ENCODE measurements at places on chromosomes 7 and 10.

GRCh38 chr10:47008769-47009168 is 97.5 kb downstream of the PTPN20 start:
- no peak for DNase-seq

DNA sequence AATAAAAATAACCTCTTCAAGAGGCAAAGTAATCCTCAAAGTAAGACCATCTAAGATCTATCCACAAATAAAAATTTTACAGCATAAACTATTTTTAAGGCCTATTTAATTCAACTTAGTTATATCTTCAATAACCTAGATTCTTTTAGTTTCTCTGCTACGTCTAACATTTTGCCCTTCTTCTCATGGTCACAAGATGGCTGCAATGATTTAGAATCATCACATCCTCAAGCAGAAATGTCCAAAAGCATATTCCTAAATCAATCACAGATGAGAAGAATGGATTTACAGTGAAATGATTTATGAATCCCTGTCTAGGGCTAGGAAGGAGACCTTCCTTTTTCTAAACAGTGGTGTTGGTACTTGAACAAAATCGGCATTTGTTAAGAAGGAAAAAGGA is 304.7 kb downstream of the ARHGAP12 start:
- no peak for DNase-seq

DNA sequence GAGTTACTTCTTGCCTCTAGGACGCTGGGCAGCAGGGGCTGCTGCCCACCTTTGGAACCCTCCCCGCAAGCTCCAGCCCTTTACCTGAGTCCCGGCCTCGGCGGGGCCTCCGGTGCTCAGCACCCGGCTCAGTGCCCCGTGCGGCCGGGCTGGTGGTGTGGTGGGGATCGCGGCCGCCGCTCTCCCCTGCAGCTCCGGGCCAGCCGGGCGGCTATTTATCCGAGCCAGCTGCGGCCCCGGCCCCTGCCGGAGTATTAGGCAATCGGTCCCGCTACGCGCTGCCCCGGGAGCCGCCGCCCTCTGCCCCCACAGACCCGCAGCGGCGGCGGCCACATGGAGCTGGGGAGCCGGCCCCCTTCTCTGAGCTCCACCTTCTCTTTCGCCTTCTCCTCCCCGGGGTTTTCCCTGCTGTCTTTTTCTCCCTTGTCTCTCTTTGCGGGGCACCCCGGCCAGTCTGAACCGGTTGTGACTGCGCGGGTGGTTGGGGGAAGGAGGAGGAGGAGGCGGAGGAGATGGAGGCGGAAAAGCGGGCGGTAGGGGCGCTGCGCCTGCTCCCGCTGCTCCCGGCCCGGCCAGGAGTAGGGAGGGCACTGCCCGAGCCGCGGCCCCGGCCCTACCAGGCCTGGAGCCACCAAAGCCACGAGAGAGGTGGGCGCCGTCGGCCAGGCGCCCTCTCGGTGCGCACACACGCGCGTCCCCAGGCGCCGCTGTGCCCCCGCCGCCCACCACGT is at the start of gene SLC16A9:
TSS of gene SLC16A9 (minus strand) at position 456 of the 731 bp plus-strand sequence. CDS start 25,559 bp downstream, outside the sequence.
- peak; percentile 73 for DNase-seq

- DNase-seq: no peak
These were observed 242.2 kb downstream of the EMX2 start for GRCh38 chr10:117784776-117785175.

- DNase-seq: no peak
These were observed 152.9 kb downstream of the SNX10 start for GRCh38 chr7:26444555-26444954.

- no peak for DNase-seq
These were observed 36.5 kb upstream of the TMEM140 start for GRCh38 chr7:135111379-135111778.

DNA sequence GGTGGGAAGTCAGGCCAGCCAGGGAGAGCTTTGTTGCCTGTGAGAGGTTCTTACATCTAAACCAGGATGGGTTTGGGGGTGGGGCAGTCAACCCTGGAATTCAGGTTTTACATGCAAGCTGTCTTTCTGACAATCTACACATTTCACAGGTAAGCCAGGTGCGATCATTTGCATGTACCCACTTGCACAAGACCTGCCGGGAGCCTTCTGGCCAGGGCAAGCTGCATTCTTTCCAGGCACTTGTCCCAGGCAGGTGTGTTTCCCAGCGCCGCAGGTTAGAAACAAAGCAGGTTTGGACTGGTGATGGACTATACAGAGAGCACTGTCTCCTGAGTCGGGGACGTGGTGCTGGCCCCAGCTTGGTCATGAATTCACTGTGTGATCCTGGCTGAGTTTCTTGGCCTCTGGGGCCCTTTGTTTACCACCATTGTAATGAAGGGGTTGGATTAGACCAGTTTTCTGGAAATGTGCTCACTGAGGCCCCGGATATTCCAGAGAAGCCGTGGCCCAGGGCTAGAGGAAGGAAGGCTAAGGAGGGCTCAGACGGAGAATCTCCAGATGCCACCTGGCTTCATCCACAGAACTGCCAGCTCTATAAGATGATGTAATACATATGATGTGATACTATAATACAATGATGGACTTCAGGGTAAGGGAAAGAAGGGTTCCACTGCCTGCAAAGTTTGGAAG is 205.2 kb upstream of the SVIL start:
- no peak for DNase-seq

DNA sequence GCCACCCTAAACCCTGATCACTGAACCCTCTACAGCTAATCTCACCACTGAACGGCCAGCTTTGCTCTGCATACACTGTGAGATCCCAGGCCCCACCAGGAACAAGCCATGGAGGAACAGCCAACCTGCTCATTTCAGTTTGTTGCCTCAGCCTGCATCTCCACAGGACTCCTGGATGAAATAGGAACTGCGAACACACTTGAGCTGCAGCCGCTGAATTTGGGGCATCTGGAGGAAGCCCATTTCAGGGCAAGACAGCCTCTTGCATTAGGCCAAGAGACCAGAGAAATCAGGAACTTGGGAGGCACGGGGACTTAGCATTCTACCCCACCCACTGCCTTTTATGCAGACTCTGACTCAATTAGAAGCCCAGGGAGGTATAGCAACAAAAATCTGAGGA is 14.5 kb upstream of the EGR2 start:
- DNase-seq: no peak

DNA sequence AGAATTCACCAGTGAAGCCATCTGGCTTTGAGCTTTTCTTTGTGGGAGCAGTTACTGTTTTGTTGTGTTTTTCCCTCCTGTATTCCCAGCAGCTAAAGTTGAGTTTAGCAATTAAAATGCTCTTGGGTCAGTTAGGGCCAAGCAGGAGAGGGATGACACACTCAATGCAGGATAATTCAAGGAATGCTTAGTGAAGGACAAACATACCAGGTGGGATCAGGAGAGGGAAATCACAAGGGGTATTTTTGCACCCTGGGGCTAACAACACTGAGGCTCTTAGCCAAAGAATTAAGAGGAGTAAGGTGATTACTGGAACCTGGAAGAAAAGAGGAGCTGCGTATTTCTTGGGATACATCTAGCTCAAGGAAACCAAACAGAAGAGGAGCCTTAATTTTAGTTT is 82.4 kb upstream of the KCND2 start:
- no peak for DNase-seq

DNA sequence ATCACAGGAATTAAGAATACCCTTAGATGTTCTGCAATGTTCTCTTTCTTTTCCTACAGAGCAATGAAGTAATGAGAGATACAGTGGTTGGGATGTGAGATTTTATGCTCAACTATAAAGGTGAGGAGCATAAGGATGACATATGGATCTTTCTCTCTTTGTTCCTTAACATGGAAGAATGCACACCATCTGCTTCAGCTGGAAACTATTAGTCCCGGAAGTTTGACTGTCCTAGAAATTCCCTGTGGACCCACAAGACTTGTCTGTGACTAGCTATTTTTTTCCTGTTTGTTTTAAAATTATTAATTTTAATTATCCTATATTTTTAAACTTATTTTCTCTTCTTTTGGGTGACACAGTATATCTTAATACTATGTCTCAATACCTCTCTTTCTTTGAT is 80.2 kb downstream of the DKK1 start:
- DNase-seq: no peak

GRCh38 chr7:135508883-135509588 is 866 bp downstream of the CNOT4 start:
- DNase-seq: peak; percentile 32

DNA sequence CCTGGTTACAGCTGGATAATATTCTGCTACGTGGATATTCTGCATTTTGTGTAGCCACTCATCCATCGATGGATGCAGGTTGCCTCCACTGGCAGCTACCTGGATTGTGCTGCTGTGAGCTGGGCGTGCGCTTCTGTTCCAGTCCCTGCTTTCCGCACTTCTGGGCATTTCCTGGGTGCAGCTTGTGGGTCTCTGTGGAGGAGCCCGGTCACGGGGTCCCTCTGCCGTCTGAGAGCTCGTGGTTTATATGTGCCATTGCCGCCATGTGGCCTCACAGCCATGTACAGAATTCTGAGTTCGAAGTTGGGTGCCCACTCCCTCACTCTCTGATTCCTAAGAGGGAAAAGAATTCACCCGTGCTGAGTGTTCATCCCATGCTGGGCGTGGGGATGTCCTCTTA is 38.3 kb downstream of the JAKMIP3 start:
- DNase-seq: no peak

GRCh38 chr10:68496072-68496471 is 24.3 kb upstream of the DNA2 start:
- DNase-seq: no peak

DNA sequence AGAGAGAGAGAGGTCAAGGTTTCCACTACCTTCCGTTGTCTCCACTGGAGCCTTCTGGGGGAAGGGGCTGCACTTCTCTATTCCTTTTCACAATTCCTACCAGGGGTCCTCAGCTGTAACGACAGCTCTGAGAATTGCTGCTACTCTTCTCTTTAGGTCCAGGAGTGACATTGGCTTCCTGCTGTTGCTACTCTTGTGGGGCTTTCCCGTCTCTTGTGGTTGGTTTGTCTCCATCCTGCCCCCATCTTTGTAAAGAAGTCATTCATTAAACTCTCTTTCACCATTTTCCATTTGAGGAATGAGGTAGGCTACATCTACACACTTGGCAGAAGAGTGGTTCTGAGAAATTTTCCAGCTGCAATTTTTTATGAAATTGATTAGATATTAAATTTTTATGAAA is 238.8 kb upstream of the LYZL1 start:
- DNase-seq: no peak

- no peak for DNase-seq
These were observed 79.9 kb downstream of the HACD1 start for GRCh38 chr10:17537281-17537680.

- no peak for DNase-seq
These were observed 97.7 kb upstream of the CELF2 start for GRCh38 chr10:10919976-10920375.

DNA sequence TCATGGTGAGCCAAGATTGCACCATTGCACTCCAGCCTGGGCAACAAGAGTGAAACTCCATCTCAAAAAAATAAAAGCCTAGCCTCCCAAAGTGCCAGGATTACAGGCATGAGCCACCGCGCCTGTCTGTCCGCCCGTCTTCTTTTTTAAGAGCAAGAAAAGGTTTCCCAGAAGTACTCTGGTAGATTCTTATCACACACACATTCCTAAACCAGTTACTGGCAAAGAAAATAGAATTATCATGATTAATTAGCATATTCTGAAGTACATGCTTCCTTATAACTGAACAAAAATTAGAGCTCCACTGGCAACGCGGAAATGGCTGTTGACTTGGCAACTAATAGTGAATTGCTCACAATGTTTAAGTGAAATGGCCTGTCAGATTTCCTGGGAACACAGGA is 87.0 kb downstream of the ADK start:
- DNase-seq: no peak

DNA sequence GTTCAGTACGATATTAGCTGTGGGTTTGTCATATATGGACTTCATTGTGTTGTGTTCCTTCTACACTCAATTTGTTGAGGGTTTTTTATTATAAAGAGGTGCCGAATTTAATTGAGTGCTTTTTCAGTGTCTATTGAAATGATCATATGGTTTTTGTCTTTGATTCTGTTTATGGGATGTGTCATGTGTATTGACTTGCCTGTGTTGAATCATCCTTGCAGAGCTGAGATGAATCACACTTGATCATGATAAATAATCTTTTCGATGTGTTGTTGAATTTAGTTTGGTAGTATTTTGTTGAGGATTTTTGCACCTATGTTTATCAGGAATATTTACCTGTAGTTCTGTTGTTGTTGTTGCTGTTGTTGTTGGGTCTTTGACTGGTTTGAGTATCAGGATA is 39.8 kb downstream of the ATOH7 start:
- DNase-seq: no peak

DNA sequence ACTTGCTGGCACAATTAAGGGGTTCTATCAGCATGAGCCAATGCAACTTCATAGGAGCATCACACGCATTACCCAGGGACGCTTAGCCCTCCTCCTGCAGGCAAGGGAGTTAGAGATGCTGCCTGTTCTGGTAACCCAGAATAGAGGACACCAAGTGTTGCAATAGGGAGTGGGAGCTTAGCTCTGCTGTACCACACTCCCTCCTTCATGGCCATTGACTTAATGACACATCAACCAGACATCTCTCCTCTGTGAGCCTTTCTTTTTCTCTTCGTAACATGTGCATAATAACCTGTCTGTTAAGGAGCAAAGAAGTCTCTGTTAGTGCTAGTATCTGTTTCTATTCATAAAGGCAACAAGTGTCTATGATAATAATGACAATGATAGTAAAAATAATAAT is 282.4 kb downstream of the SORCS3 start:
- no peak for DNase-seq

DNA sequence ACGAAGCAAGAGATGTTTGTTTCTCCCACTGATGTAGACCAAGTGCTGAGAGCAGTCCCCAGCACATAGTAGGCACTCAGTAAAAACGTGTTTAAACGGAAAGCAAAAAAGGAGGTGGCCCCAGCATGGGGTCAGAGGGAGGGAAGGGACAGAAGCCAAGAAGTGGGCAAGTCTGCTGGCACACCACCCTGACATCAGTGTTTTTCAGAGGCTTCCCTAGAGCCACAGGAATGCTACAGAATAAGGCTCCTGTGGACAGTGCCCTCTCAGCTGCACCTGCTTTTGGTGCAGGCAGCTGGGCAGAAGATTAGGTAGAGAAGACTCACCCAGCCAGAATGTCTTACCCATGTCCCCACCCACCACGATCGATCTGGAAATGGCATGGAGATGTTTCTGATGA is 8.3 kb upstream of the ANKRD1 start:
- no peak for DNase-seq

- no peak for DNase-seq
These were observed 10.1 kb downstream of the AP3M1 start for GRCh38 chr10:74140553-74140952.

DNA sequence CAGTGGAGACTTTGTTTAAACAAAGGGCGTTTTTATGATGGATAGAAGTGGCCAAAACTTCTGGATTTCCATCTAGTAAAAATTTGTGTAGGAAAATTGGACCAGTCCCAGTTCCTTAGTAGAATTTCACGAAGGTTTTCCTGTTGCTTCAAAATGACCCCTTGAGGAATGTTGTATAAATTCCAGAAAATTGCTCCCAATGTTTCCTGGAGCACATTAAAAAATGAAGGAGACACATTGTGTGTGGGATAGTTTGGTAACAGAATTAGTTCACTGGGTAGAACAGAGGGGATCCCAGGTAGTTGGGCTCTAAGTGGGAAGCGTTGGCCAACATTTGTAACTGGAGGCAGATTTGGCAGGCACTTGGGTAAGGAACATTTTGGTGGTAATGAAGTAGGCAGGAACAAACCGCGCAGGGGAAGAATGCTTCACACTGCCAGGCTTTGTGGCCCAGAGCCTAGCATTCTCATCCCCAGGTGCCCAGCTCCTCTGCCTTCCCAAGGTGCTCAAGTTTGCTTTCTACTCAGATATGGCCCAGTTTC is 758.6 kb downstream of the AUTS2 start:
- peak; percentile 80 for DNase-seq
